ENCODE measurements at places on chromosomes 2 and 18. TPM values are rescaled to one million over a fixed set of nuclear protein-coding genes. Genes with fewer than 3 reads are reported as not detected.

DNA sequence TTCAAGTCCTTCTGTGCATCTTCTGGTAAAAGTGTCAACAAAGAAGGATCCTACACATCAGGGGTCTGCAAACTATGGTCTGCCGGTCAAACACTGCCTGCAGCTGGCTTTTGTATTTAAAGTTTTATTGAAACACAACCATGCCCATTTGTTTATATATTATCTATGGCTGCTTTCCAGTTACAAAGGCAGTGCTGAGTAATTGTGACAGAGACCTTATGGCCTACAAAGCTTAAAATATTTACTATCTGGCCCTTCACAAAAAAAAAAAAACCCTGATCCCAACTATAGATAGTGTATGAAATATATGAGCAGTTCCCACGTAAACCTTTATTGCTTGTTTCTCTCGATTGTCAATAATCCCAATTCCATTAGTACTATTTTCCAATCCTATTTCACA, 101.4 kb downstream of the RBMS1 start:
- no peak for DNase-seq
- H3K4me1 ChIP-seq: peaks cover 2% of the 10 kb centered on the region
- no peaks in the 10 kb centered on the region for H3K27me3 ChIP-seq
- no peaks in the 10 kb centered on the region for H3K36me3 ChIP-seq

DNA sequence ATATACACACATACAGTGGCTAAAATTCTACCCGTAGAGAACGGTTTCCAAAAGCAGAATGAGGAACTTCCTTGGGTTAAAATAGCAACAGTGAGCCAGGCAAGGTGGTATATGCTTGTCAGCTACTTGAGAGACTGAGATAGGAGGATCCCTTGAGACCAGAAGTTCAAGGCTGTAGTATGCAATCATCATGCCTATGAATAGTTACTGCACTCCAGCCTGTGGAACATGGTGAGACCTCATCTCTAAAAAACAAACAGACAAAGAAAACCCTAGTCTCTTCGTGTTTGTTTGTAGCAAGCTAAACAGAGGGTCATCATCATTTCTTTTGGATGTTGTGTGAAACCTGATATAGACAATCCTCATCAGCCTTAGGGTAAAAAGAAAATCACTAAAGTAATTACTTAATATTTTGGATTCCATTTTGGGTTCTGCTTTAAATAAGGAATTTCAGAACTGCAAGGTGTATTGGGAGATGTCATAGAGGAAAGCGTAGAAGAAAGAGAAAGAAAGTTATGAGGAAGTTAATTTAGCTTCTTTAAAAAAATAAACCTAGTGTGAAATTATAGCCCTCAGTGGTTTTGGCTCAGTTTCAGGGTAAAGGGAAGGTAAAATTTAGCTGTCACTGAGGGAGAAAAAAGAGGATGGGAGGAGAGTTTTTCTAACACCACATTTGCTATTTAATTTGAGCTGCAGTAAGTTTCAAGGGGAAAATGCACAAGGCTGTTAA, 46.5 kb downstream of the PLEK start:
- H3K4me3 ChIP-seq: no peak overlapping the region
- H3K27ac ChIP-seq: no peak overlapping the region
- no peaks in the 10 kb centered on the region for H3K36me3 ChIP-seq
- no peaks in the 10 kb centered on the region for H3K4me1 ChIP-seq

RNASEH1 gene
- total RNA-seq: 31.5 TPM

DNA sequence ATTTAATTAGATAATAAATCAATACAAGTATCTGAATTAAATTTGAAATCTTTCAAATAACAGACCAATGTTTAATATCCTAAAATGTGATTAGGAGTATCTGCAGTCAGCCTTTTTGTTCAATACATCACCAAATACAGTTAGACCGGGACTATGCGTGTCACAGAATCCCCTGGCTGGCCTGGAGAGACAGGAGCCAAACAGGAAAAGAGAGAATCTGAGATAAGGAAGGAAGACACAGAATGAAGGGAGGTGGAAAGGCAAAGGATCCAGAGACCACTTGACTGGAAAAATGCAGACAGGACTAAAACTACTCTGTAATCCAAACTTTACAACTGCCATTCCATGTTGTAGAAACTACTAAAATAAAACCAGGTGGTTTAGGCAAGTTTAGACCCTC, 66.3 kb downstream of the SIGLEC15 start:
- no peaks in the 10 kb centered on the region for H3K4me1 ChIP-seq
- no peaks in the 10 kb centered on the region for H3K27me3 ChIP-seq
- no peak overlapping the region for H3K27ac ChIP-seq

GRCh38 chr2:153967248-153967973, 95.7 kb downstream of the GALNT13 start:
- no peaks in the 10 kb centered on the region for H3K36me3 ChIP-seq
- no peak for DNase-seq
- no peaks in the 10 kb centered on the region for H3K4me1 ChIP-seq
- H3K4me3 ChIP-seq: no peak overlapping the region
- no peak overlapping the region for H3K27ac ChIP-seq

TTR gene
- 0.50 TPM for total RNA-seq

ANKRD30B gene
- 2.5 TPM for total RNA-seq

DCDC2C gene
- total RNA-seq: not detected

MAPK4 gene
- 12.6 TPM for total RNA-seq

DNA sequence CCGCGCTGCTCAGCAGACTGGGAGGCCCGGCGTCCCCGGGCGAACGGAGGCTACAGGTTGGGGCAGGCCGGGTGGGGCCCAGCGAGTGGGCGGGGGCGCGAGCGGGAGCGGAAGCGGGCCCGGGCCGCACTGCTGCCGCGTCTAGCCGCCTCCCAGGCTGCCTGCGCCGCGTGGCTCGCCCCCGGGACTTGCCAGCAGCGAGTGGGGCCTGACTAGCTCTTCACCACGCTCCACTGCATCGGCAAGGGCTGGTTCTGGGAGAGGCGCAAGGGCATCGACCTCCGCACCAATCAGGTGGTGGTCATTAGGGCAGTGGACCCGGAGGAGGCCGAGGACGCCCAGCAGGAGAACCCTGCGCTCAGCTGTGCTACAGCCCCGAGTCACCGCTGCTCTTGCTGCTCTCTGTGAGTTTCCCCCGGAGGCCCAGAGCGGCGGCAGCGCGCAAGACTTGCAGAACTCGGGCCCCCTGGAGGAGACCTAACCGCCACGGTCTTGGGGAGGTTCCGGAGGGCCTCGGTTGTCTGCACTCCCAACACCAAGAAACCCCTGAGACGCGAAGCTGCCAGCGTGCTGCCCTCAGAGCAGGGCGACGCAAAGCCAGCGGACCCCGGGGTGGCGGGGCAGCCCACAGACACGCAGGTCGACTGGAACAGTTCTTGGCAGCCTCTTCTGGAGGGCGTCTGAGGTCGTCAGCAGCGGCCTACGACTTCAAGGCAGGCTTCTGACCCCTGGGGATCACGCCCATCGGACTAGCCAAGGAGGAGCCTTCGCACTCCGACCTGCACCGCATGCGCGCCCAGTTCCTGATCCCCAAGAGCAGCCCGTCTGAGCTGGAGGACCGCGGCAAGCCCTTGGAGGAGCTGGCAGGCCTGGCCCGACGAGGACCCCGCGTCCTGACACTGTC, 27.2 kb upstream of the PTPN2 start:
- no peaks in the 10 kb centered on the region for H3K36me3 ChIP-seq
- H3K27ac ChIP-seq: no peak overlapping the region
- no peaks in the 10 kb centered on the region for H3K4me1 ChIP-seq
- no peaks in the 10 kb centered on the region for H3K27me3 ChIP-seq
- DNase-seq: no peak
- peak overlapping the region; percentile 1 for H3K4me3 ChIP-seq

MERTK gene
- 22.2 TPM for total RNA-seq

DNA sequence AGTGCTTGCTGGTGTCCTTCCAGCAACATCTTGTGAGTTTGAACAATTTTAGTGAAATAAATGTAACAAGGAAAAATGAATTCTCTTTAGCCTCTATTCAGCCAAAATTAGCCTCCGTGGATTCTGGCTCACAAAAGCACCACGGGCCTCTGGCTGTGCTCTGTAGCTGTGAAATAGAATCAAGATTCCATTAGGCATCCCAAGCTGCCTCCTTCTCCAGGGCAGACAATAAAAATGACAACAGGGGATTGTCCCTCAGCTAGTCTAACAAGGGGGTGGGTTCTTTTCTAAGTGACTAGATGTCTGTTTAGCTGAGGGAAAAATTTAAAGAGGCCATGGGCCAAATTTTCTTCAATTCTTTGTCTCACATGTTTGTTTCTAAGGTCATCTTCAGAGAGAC, 254.7 kb upstream of the FIGN start:
- H3K36me3 ChIP-seq: no peaks in the 10 kb centered on the region
- no peaks in the 10 kb centered on the region for H3K4me1 ChIP-seq

- no peak for DNase-seq
- no peak overlapping the region for H3K27ac ChIP-seq
- no peaks in the 10 kb centered on the region for H3K27me3 ChIP-seq
- no peaks in the 10 kb centered on the region for H3K36me3 ChIP-seq
- H3K4me1 ChIP-seq: no peaks in the 10 kb centered on the region
These were observed 244.1 kb downstream of the PHLPP1 start for GRCh38 chr18:62959481-62959880.

GRCh38 chr2:197205585-197206215, 104.9 kb downstream of the ANKRD44 start:
- no peak for DNase-seq
- H3K27me3 ChIP-seq: no peaks in the 10 kb centered on the region
- H3K27ac ChIP-seq: no peak overlapping the region
- no peaks in the 10 kb centered on the region for H3K36me3 ChIP-seq
- H3K4me1 ChIP-seq: no peaks in the 10 kb centered on the region

DNA sequence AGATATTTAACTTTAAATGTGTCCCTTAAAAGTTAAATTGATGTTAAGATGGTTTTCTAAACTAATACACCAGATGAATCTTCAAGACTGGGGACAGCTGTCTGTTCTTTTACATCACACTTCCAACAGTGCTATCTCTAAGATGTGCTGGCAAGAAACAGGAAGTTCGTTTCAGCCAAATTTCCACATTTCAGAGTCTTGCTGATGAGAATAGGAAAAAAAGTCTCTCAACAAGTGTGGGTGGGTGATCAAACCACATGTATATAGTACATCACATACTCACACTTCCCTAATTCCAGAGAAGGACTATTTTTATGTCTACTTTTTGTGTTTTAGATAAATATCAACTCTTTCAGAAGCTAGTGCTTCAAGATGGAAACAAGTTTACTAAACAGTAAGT, 1712.8 kb upstream of the TMEFF2 start:
- H3K36me3 ChIP-seq: no peaks in the 10 kb centered on the region
- H3K27me3 ChIP-seq: no peaks in the 10 kb centered on the region
- H3K27ac ChIP-seq: no peak overlapping the region
- no peaks in the 10 kb centered on the region for H3K4me1 ChIP-seq
- no peak overlapping the region for H3K4me3 ChIP-seq

LRRTM4 gene
- 6.2 TPM for total RNA-seq

DNA sequence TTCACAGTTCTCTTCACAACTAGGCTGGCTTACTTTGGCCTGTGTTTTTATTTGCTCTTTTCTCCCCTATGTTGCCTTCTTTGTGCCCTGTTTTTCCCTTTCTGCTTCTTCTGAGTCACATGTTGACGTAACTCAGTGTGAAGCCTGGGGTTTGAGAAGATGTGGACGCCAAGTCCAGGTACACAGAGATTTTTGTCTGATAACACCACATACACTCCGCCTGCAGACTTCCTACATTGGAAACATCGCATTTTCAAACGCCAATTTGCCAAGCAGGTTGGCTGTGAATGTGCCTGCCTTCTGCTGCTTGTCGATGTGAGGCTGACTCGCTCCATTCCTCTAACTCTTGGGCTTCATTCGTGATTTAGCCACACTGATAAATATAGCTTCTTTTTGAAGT, 62.6 kb upstream of the FN1 start:
- no peak overlapping the region for H3K27ac ChIP-seq
- H3K4me1 ChIP-seq: no peaks in the 10 kb centered on the region
- no peak overlapping the region for H3K4me3 ChIP-seq

FAM110C gene
- 17.7 TPM for total RNA-seq

DNA sequence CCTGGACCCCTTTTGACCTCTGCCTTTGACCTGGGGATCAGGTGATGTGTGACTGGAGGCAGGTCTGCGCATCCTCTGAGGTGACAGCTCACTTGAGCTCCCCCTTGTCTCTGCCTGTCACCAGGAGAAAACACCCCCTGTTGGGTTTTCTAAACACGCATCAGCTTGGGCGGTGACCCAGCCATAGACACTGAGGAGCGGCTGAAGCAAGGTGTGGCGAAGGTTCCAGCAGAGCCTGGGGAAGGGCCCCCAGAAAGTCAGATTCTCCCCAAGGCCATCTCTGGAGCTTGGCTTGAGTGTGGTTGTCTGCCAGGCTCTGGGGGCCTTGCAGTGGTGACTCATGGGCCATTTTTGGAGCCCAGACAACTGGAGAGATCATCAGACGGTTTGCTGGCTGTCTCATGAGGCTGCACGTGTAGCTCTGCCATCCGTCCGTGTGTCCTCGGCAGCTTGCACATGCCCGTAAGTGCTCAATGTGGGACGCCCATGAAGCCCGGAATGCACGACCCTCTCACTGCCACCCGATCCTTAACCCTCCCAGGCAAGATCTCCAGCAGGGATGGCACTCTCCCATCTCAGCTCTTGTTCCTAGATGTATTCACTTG, 29.4 kb downstream of the SIX3 start:
- H3K36me3 ChIP-seq: no peaks in the 10 kb centered on the region
- no peak overlapping the region for H3K4me3 ChIP-seq
- no peaks in the 10 kb centered on the region for H3K4me1 ChIP-seq
- H3K27me3 ChIP-seq: no peaks in the 10 kb centered on the region
- DNase-seq: no peak

AGXT gene
- not detected for total RNA-seq

GRCh38 chr2:162490052-162490717, 146.3 kb downstream of the GCA start:
- no peak overlapping the region for H3K4me3 ChIP-seq
- DNase-seq: no peak
- H3K36me3 ChIP-seq: no peaks in the 10 kb centered on the region
- H3K4me1 ChIP-seq: no peaks in the 10 kb centered on the region
- no peaks in the 10 kb centered on the region for H3K27me3 ChIP-seq

DNA sequence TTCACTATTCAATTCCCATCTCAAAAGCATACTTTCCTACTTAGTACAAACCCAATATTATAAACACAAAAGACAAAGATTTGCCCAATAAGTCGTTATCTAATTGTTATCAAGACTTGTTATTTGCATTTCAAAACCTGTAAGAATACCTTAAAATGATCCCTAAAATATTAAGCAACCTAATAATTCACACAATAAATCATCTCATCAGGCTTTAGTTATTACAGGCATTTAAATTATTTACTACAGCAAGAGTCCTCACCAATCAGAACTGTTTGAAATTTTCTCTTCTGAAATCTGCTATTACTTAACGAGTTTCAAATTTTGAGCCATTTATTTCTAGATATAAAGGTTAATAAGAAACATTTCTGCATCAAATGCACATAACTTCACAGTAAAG, 1.6 kb downstream of the CCDC88A start:
- no peaks in the 10 kb centered on the region for H3K36me3 ChIP-seq
- H3K27ac ChIP-seq: no peak overlapping the region
- no peak overlapping the region for H3K4me3 ChIP-seq
- no peaks in the 10 kb centered on the region for H3K4me1 ChIP-seq
- DNase-seq: no peak

GRCh38 chr18:72940986-72941385, 73.2 kb upstream of the NETO1 start:
- H3K27ac ChIP-seq: no peak overlapping the region
- H3K27me3 ChIP-seq: no peaks in the 10 kb centered on the region
- H3K36me3 ChIP-seq: no peaks in the 10 kb centered on the region

- no peaks in the 10 kb centered on the region for H3K36me3 ChIP-seq
- no peak for DNase-seq
- no peak overlapping the region for H3K4me3 ChIP-seq
- no peak overlapping the region for H3K27ac ChIP-seq
- H3K4me1 ChIP-seq: no peaks in the 10 kb centered on the region
- no peaks in the 10 kb centered on the region for H3K27me3 ChIP-seq
These were observed 148.5 kb downstream of the TTC32 start for GRCh38 chr2:19753314-19753713.

HRH4 gene
- total RNA-seq: not detected
